RPMI7951 (cell line): ENCODE measurements at places on chromosomes 16 and 17. TPM values are rescaled to one million over a fixed set of nuclear protein-coding genes. Genes with fewer than 3 reads are reported as not detected.

HNF1B gene
- total RNA-seq = 0.12 TPM in 1 of 2 replicates, not detected in the other

TP53TG3B gene
- 1.4 TPM in 1 of 2 replicates, not detected in the other for total RNA-seq

SOX8 gene
- total RNA-seq = 0.10 TPM in 1 of 2 replicates, not detected in the other

KRTAP16-1 gene
- total RNA-seq = not detected in 2 replicates
